ENCODE measurements at places on chromosomes 3 and 15.
A peak's percentile ranks its signal among the peaks of the same experiment; 100 is the strongest.

DNA sequence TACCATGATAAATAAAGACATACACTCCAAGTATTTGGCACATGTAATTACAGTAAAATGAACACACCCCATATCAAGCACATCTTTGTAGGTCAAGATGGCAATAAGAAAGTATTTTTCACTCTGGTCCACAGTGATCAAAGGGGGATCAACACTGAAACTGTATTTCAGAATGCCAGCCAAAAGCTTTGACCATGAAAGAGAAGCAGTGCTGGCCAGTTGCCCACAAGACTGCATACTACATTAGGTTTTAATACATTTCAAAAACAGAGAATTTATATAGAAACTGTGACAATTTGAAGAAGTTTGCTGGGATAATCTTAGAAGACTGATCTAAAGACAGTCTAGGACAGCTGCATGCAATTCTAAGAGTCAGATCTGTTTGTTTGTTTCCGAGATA lies 1035.3 kb downstream of the FHIT start:
- no peak for DNase-seq

DNA sequence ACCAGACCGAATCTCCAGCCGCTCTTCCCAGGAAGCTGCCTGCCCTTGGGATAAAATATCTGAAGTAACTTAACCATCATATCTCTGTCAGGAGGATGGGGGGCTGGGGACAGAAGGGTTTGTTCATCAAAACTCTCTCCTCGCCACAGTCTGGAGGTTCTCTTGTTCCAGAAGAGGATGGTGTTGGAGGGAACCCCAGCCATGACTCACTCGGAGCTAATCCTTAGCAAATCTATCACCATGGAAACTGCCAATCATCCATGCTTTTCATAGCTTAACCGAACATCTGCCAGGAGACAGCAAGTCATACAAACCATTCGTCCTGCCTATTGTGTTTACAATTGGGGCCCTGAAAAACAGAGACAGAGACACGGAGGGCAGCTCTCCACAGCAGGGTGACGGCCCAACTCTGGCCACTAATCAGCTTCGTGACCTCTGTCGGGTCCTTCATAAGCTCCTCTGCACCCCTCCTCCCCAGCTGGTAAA lies 73.8 kb upstream of the HEG1 start:
- DNase-seq, result peak; percentile 96

DNA sequence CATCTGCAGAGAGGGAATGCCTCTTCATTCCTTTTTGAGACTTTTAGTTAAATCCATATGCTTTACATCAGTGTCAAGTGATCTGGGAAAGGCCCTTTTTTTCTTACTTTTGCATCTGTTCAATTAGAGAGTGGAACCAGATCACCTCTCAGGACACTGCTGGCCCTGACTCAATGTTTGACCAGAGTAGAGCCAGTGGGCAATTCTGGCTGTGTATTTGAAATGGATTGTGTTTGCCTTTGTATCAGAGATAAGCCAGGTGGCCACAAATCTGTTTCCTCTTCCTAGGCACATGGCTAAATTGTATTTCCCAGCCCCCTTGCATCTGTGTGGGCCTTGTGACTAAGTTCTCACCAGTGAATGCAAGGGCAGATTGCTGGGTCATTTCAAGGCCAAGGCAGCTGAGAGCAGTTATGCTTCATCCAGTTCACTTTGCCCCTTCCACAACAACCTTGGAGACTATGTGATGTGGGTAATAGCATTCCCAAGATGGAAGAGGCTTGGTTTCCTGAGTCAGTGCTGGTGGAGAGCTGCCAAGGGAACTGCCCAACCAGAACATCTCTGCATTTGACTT lies 75.6 kb upstream of the CACNA2D3 start:
- DNase-seq, result no peak

GRCh38 chr3:63279005-63279841 lies 1.1 kb downstream of the SYNPR start:
- no peak for DNase-seq

DNA sequence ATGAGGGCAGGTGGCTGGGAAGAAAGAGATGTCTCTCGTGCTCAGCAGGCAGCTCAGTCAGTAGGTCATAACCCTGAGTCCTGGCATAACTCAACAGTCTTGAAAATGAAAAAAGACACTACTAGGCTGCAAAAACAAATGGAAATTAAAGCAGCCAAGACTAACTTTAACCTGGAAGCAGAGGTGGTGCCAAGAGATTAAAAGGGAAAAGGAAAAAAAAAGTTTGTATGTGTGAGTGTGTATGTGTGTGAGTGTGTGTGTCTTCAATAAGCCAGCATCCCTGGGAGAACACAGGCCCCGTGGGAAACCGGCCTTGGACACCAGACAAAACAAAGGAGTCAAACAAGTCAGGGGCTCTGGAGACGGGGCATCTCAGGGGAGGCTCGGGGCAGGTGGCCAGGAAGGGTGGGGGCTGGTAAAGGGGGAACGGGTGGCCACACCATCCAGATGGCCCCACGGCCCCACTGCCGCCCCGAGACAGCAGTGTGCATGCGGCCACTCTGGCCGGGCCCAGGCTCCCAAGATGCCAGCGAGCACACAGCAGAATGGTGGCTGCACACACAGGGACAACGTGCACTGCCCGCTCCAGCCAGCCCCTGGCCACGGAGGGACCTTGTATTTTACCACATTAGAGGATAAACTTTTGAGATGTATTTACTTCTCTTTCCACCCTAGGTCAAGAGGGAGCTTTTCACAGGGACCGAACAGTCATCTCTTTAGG lies 23.8 kb downstream of the CYFIP1 start:
- DNase-seq, result no peak

GRCh38 chr3:52532517-52532837 lies 1.2 kb downstream of the NT5DC2 start:
- no peak for DNase-seq

DNA sequence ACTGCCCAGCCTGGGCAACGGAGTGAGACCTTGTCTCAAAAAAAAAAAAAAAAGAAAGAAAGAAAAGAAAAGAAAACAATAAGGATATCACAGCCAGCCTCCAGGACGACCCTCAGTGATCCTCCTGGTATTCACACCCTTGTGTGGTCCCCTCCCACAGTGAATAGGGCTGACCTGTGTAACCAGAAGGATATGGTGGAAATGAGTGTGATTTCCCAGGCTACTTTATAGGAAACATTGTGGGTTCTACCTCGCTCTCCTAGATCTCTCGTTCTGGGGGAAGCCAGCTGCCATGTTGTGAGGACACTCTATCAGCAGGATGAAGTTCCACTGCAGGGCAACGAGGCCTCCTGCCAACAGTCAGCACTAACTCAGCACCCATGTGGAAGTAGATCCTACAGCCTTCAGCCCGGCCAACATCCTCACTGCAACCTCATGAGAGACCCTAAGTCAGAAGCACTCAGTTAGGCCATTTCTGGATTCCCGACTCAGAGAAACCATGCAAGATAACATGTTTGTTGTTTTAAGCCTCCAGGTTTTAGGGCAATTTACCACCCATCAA lies 11.1 kb downstream of the RFTN1 start:
- no peak for DNase-seq

GRCh38 chr3:169992781-169993180 lies 26.2 kb downstream of the SEC62 start:
- no peak for DNase-seq

GRCh38 chr15:49832511-49832910 lies 211.7 kb downstream of the DTWD1 start:
- DNase-seq, result no peak

DNA sequence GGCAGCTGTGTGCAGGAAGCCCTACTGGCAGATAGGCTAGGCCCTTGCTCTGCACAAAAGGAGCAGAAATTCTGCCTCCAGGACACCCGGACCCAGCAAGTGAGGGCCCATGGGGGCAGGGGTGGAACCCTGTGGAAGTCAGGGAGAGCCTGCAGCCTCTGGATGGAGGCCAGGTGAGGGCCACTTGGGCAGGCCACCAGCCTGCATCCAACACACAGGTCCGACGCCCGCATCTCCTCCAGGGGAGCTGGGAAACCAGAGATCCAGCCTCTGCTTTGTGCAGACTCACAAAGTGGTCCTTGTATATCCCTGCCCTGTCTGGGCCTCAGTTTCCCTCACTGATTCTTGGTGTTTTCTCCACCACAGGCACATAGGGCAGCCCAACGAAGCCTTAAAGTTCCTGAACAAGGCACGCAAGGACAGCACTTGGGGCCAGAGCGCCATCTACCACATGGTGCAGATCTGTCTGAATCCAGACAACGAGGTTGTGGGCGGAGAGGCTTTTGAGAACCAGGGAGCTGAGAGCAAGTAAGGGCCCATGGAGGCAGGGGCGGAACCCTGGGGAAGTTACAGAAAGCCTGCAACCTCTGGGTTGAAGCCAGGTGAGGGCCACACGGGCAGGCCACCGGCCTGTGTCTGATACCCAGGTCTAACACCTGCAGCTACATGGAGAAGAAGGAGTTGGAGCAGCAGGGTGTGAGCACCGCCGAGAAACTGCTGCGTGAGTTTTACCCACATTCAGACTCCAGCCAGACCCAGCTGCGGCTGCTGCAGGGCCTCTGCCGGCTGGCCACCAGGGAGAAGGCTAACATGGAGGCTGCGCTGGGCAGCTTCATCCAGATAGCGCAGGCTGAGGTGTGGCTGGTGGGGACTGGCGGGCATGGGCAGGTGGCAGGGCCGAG lies 16.6 kb downstream of the CSRNP1 start:
- DNase-seq, result no peak

GRCh38 chr3:174132421-174133042 lies 726.6 kb upstream of the NAALADL2 start:
- DNase-seq, result no peak

GRCh38 chr3:9700536-9700935 lies 3.1 kb upstream of the CPNE9 start:
- DNase-seq, result no peak

DNA sequence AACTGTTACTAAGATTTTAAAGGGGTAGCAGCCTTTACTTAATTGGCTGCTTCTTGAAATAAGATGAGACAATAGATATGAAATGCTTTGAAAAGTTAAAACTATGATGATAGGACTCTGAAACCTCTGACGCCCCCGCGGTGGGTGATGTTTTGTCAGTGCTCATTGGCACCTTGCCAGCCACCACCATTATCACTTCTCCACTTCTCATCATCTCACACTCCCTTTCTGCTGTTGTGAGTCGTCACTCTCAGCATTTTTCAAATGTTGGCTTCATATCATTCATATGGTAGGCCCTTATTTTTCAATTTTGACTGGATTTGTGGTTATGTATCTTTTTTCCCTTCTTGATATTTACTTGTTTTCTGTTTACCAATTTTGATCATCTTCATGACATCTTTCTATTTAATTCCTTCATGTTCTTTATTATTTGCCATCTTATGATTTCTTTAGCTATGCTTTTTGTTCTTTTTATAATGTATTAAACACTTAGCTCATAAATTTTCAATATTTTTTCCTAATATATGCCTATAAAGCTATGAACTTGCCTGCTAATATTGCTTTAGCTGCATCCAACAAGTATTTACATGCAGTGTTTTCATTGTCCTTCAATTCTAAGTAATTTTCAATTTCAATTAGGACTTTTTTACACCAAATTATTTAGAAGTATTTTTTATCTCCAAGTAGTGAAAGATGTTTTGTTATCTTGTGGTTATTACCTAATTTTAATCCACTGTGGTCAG lies 30.3 kb upstream of the SKOR1 start:
- no peak for DNase-seq

- no peak for DNase-seq
Measured at GRCh38 chr15:88490036-88490435, 22.5 kb downstream of the MRPS11 start.

DNA sequence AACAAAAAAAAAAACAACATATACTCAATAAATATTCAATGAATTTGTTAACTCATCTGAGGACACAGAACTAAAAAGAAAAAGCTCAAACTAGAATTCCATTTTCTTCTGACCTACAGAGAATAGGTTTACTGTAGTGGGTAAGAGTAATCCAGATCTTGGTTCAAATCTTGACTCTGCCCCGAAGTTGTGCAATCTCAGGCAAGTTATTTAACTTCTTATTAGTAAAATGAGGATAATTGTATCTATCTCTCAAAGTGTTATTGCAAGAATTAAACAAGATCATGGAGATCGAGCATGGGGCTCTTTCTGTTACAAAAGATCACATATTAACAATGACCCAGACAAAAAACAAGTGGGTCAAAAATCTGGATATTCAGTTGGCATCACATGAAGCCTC lies 41.1 kb upstream of the OXTR start:
- no peak for DNase-seq

DNA sequence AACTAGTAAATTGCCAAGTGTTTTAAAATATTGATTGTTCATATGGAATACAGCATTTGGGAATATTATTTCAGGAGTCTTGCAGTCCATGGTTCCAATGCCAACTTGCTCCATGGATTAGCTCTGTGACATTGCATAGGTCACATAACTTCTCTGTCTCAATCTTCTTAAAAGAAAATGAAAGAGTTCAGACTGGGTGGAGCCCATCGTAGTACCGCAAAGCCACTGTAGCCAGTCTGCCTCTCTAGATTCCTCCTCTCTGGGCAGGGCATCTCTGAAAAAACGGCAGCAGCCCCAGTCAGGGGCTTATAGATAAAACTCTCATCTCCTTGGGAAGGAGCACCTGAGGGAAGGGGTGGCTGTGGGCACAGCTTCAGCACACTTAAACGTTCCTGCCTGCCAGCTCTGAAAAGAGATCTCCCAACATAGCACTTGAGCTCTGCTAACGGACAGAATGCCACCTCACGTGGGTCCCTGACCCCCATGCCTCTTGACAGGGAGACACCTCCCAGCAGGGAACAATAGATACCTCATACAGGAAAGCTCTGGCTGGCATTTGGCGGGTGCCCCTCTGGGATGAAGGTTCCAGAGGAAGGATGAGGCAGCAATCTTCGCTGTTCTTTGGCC lies 168.8 kb upstream of the CNTN4 start:
- no peak for DNase-seq

DNA sequence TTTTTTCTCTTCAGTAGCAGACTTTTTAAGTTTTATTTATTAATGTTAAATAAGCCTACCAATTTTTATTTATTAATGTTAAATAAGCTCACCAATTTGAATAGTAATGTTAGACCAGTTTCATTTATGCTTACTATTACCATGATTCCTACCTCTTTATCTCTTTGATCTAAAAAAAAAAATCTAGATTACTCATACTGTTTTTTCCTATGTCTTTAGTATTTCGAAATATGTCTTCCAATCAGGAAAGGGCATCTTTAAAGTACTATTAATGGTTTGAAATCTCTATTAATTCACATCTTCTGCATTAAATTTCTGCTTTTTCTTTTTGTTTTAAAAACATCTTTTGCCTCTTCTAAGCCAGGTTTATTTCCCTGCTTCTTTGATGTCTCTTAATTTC lies 27.5 kb upstream of the MAPKBP1 start:
- no peak for DNase-seq

DNA sequence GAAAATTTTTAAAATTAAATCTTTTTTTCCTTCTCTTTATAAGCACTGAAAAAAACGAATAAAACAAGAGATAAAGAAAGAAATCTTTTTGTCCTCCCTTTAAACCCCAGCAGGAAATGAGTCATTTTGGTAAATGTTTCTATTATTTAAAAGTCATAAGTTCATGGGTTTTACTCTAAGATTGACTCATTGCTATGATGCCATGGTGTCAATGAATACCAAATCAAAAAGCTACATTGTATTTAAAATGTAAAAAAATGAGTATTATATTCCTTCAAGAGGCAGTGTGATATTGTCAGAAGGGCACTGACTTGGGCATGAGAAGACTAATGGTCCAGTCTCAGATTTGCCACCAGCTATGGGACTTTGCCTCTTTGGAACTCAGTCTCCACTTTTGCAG lies 303.4 kb upstream of the DNAJC19 start:
- DNase-seq, result no peak

- no peak for DNase-seq
Measured at GRCh38 chr3:165839296-165840076, 2.3 kb upstream of the BCHE start.

Measured in AG04450 (cell line).